ENCODE measurements at places on chromosomes 13 and 19.
A peak's percentile ranks its signal among the peaks of the same experiment; 100 is the strongest.

GRCh38 chr13:47661076-47661475, 340.0 kb downstream of the SUCLA2 start:
- no peak for DNase-seq

GRCh38 chr19:49210108-49210900, 52.7 kb downstream of the TRPM4 start:
- no peak for DNase-seq

GRCh38 chr13:79034341-79034740, 371.7 kb downstream of the RBM26 start:
- no peak for DNase-seq

- no peak for DNase-seq
Observed at GRCh38 chr19:45139286-45140143, 21.3 kb downstream of the NKPD1 start.

- DNase-seq: no peak
Observed at GRCh38 chr19:4115818-4116385, 8.0 kb downstream of the MAP2K2 start.

- DNase-seq: no peak
Observed at GRCh38 chr13:63463782-63464610, 2048.3 kb upstream of the PCDH20 start.

- no peak for DNase-seq
Observed at GRCh38 chr13:25252225-25252624, 35.1 kb downstream of the MTMR6 start.

DNA sequence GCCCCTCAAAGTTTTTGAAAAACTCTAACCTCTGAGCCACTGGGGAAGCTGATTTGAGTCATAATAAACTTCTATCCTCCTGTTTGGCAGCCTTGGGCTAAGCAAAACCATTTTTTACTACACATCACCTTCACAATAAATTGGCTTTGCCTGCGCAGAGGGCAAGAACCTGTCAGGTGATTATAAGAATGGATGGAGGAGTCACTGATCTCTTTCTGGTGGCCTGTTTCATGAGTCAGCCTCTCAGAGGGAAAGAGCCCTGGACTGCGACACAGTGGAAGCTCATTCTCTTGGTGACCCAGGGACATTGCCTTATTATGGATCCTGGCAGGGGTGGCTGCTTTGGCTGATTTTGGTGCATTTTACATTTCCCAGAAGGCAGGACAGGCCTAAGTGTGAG, 17.5 kb upstream of the PSG9 start:
- no peak for DNase-seq

DNA sequence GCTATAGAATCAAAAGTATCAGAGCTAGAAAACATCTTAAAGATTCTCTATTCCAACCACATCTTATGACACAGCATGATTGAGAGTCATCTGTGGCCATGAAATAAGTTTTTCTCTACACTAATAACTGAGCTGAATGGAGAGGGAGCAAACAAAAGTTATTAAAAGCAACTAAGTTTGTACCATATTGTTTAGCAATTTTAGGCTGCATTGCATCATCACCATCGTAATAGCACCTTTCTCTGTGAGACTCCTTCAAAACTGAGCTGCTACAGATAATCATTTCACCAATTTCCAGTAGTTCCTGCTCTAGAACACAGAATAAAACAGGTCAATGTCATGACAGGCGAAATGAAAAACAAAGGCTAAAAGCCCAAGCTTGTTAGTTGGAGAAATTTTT, 1183.9 kb downstream of the DIAPH3 start:
- DNase-seq: no peak

GRCh38 chr13:64855506-64855905, 2374.6 kb downstream of the PCDH9 start:
- no peak for DNase-seq

GRCh38 chr19:58326501-58326913, 287 bp upstream of the ZSCAN22 start:
- DNase-seq: no peak

- no peak for DNase-seq
Observed at GRCh38 chr19:16452325-16452724, 19.4 kb downstream of the EPS15L1 start.

- no peak for DNase-seq
Observed at GRCh38 chr19:40193587-40193849, 2.3 kb downstream of the MAP3K10 start.

GRCh38 chr13:99987154-99988019, 5.8 kb downstream of the ZIC2 start:
- DNase-seq: no peak

DNA sequence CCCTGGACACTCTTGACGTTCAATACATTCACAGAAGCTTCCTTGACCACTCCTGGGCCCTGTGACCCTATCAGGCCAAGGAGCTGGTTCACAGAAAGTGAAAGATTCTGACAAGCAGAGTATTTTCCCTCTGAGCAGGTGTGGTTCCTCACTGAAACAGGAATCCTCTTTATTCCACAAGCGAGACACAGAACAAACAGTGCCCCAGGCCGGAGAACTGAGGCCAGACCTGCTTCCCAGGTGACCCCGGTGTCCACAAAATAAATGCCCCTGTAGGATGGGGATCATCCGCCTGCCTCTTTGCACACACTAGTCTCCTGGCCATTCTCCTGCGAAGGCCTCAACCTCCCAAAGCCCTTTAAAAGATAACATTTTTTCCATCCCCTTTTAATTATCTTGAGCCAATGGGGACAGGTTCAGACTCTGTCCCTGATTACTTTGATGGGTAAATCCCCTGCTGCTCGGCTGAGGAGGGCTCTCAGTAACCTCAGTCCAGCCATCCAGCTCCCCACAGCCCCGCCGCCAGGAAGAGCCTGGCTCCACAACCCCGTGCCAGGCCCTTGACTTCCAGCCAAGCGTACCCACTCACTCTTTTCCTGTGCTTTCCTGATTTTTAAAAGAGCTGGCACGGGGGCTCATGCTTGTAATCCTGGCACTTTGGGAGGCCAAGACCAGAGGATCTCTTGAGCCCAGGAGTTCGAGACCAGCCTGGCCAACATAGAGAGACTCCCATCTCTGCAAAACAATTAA, 129.1 kb downstream of the FOXO1 start:
- no peak for DNase-seq

- DNase-seq: peak; percentile 59
Observed at GRCh38 chr13:41060724-41061074, 610 bp upstream of the WBP4 start.

- DNase-seq: no peak
Observed at GRCh38 chr13:64239372-64239771, 2823.7 kb upstream of the PCDH20 start.

DNA sequence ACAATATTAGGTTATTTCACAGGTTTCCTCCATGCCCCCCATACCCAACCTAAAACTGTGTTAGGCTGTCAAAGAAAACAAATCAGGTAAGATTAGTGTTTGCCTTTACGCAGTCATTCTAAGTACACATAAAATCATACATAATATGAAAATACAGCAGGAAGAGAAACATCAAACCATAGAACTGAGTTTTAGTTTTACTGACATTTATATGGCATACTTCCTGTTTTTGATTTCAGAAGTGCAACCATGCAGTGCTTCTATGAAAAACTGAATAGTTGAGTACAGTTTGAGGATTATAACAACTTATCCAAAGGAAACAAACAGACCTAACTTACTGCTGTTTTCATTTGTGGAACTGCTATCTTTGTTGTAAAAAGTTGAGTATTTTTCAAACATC, 91.3 kb downstream of the KCNRG start:
- DNase-seq: no peak

- DNase-seq: no peak
Observed at GRCh38 chr13:79833991-79834390, 353.0 kb downstream of the NDFIP2 start.

DNA sequence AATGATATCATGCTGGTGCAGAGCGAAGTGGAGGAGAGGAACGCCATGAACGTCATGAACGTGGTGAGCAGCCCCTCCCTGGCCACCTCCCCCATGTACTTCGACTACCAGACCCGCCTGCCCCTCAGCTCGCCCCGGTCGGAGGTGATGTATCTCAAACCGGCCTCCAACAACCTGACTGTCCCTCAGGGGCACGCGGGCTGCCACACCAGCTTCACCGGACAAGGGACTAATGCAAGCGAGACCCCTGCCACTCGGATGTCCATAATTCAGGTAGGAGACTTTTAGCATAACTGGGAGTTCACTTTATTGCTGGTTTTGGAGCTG, 3.3 kb downstream of the PCDH17 start:
- no peak for DNase-seq

DNA sequence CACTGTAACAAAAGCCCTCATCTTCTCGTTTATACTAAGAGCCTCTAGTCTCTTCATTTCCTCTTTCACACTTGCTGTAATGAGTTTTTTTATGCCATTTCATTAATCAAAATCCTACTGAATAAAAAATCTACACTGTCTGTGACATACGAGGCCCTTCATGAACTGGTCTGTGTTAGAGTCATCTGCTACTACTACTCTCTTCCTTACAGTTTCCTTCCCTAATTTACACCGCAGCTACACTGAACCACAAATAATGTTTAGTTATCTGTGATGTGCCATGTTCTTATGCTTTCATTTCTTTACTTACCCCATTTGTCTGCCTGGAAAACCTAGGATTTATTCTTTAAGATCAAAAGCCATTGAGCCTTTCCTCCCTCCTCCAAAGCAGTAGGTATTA, 16.0 kb downstream of the UFM1 start:
- DNase-seq: no peak

DNA sequence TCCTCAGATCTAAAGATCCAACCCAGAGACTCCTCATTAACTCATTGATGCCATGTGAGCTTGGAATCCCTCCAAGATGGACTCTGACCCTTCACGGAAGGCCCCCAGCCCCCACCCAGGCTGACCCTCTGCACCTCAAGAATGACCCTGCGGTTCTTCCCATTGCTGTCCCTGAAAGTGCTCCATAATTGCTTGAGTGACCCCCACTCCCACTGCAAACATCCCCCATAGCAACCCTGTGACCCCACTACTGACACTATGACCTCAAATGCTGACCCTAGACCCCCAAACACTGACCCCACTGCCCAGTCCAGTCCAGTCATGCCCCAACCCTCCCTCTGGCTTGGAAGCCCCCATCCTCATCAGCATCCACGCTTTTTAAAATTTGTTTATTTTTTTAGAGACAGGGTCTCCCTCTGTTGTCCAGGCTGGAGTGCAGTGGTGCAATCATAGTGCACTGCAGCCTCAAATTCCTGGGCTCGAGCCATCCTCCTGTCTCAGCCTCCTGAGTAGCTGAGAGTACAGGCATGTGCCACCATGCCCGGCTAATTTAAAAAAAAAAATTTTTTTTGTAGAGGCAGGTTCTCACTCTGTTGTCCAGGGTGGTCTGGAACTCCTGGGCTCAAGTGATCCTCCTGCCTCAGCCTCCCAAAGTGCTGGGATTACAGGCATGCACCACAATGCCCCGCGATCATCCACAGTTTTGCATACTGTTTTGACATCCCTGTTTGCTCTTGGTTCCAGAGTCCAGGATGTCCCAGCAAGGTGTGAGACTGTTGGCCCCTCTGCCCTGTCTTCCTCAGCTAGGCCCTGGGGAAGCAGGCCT, 855 bp downstream of the LYL1 start:
- DNase-seq: no peak

DNA sequence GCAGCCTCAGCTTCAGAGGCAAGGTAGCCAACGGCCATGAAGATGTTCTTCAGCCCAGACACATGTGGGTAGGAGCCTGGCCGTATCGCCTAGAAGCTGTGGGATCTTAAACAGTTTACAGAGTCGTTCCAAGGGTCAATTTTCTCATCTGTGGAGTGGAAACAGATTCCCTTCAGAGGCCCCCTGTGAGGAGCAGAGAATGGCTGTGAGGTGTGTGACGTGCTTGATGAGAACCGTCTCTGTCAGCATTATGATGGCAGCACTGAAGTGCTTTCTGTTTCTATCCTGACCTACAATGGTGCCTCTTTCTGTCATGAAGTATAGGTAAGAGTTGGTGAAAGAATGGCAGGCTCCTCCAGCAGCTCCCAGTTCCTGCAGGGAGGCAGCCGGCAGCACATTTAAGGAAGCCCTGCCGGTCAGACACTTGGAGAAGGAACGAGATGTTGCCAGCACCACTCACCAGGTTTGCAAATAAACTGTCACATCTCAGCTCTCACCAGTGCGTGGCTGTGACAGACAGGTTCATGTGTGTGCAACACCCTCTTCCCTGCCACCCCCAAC, 277.3 kb downstream of the FOXO1 start:
- DNase-seq: no peak

DNA sequence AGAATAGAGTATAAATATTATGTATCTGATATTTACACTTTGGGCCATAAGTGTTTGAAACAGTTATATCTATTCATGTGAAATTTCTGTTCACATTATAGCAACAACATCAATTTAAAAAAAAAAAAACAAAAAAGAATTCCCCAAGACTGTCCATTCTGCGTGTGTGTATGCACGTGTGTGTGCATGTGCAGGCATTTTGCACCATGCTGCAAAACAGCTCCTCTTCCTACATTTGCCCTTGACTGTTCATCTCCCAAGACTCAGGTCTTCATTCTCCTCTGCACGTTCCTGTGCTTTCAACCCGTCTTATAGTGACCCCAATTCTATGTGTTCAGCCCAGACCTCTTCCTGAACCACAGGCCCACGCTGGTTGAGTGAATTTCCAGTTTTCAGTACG, 149.4 kb downstream of the SHISA2 start:
- DNase-seq: no peak

DNA sequence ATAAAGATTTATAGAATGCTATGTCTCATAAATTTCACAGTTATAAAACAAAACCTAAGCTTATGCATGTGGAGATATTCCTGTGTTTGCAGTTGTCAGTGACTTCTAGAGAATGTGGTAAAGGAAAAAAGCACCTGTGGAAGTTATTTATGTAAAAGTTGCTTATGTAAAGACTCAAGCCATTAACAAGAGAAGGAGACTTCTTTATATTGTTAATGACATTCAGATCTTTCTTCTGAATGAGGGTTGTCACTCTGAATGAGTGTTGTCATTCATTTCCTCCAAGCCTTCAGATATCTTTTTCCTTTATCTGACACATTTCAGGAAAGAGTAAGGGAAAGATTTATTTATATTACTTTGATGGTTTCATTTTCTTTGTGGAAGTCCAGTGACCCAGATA, 202.6 kb downstream of the TM9SF2 start:
- DNase-seq: no peak

DNA sequence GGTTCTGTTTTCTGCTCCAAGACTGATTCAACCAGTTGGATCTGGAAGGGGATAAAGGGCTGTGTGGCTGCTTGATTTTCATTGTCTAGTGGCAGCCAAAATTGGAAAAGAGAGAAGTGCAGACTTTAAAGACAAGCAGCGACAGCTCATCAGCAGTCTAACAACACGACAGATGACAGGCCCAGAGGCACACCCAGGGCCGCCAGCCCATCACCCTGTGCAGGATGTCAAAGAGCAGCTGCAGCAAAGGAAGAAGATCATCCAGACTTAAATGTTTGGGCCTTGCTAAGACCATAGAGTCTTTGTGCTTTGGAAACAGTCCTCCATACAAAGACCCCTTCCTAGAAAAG, 421.0 kb upstream of the KLF12 start:
- no peak for DNase-seq

- DNase-seq: no peak
Observed at GRCh38 chr13:109113427-109113826, 484.0 kb downstream of the MYO16 start.

All from stimulated activated CD8-positive, alpha-beta memory T cell treated with anti-CD3 and anti-CD28 coated beads, Interleukin-7, amount 100 ng/mL, for 1 hour (primary cell).